Mucosa of descending colon (tissue), 3 donors: ENCODE measurements at places on chromosomes 4 and X. TPM values are rescaled to one million over a fixed set of nuclear protein-coding genes. Genes with fewer than 3 reads are reported as not detected.

GRCh38 chr4:180784940-180785339 lies 1458.3 kb upstream of the TENM3 start:
- no peak for DNase-seq

- DNase-seq: no peak
Observed at GRCh38 chrX:70322784-70323183, 32.9 kb downstream of the KIF4A start.

DNA sequence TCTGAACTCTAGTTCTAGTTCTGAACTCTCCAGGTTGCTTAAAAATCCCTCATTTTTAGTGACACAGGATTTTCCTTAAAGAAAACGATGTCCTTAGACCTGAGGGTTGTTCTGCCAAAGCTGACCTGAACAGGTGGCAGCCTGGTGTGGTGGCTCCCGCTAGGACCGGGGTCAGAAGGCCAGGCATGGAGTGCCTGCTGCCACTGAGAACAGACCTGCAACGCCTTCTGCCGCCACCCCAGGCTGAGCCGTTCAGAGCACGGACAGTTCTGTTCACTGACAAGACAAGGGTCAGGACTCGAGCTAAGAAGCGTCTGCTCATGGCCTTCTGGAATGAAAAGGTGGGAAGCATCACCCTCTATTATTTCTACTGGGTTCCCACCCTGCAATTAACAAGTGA lies 15.8 kb downstream of the DCTD start:
- DNase-seq: no peak

DNA sequence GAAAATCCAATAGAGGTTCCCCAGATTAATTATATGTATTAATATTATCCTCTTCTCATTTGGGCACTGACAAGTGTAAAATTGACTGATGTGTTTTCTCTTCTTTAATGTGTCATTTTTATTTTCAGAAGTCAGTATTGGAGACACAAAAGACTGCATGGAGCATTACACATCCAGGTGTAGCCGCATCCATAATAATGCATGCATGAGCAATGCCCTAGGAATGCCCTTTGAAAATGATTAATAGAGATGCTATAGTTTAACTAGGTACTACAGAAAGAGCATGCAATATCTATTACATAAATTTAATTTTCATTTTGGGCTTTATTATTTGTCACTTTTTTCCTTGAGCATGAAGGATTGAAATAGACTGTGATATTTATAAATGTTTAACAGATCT lies 509.9 kb downstream of the SPOCK3 start:
- no peak for DNase-seq

DNA sequence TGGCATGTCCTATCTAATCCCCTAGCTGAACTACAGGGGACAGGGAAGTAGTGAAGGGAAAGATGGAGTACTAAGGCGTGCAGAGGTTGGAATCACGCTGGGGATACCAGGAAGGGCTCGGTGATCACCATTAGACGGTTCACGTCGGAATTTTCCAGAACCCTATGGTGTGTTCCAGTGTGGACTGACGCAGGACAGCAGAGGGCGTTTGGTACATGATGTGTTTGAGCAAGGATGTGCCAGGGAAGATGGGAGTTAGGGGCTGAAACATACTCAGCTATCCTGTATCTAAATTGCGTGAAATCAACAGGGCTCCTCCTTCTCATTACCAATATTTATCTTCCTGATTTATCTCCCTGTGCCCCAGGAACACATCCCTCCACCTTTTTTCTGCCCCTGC lies 33.7 kb downstream of the PRPS2 start:
- no peak for DNase-seq

DNA sequence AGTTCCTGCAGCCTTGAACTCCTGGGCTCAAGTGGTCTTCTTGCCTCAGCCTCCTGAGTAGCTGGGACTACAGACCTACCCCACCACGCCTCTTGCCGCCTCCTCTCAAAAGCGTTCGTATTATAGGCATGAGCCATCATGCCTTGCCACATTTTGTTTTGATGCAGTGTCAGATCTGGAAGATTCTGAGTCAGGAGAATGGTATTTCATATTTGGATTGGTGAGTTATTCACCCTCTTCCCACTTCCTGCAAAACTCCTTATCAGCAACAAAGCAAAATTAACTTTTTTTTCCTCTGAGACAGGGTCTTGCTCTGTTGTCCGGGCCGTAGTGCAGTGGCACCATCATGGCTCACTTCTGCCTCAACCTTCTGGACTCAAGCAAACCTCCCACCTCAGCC lies 29.6 kb downstream of the REST start:
- DNase-seq: no peak

DNA sequence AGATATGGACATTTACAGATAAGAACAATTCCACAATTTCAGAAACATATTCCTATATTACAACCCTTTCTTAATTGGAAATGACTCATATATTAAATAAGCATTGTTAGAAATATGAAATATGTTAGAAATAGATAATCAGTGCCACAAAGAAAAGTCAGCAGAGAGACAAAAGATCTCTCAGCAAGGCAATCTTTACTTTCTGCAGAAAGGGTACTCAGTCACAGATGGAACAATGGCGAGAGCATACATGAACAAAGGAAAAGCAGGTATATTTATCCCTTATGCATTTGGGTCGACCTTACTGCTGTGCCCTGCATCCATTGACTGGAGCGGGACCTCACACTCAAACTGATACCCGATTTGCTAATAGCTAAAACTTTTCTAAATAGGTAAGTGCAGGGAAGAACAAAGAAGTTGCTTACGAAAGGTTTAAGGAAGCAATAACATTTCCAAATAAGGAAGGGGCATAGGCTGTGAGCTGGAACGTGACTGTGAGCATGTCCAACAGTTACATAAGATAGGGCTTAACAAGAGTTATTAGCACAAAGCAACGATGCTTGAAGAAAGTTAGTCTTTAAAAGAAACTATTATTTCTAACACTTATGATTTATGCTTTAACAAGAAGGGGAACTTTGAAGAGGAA lies 40.8 kb downstream of the MGARP start:
- DNase-seq: no peak

- no peak for DNase-seq
Observed at GRCh38 chrX:123873956-123874355, 14.1 kb downstream of the XIAP start.

DNA sequence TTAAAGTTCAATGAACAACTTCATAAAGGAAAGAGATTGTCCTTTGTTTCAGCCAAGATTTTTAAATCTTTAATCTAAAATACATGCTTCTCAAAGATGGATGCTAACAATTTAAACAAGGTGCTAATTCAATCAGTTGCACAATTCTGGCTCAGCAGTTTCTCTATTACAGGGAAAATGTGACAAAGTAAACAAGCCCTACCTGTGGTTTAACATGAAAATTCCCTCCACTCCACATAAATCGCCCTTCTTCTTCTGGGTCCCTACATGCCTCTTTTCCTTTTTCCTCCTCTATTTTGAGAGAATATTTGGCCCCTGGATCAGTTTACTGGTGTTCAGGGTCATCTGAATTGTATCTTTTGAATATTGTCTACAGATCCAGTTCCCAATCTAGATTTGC lies 80.6 kb downstream of the FRYL start:
- DNase-seq: no peak

GRCh38 chrX:14420841-14421240 lies 108.5 kb upstream of the GLRA2 start:
- no peak for DNase-seq

DNA sequence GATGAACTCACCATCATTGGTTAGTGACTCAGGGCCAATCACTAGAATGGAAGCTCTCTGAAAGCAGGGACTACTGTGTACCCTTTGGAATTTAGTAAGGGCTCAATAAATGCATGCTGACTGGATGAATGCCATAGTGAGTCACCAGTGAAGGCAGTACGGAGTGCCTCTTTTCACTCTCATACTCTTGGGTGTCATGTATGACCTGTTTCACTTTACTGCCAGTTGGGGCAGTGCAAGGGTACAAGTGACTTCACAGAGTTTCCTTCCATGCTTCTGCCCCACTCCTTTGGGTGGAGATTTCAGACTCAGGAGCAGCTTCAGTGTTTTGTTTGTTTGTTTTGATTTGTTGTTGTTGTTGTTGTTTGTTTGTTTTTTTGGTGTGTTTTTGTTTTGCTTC lies 57.7 kb downstream of the SOX3 start:
- DNase-seq: no peak

GRCh38 chr4:85740431-85740861 lies 265.5 kb downstream of the ARHGAP24 start:
- no peak for DNase-seq

DNA sequence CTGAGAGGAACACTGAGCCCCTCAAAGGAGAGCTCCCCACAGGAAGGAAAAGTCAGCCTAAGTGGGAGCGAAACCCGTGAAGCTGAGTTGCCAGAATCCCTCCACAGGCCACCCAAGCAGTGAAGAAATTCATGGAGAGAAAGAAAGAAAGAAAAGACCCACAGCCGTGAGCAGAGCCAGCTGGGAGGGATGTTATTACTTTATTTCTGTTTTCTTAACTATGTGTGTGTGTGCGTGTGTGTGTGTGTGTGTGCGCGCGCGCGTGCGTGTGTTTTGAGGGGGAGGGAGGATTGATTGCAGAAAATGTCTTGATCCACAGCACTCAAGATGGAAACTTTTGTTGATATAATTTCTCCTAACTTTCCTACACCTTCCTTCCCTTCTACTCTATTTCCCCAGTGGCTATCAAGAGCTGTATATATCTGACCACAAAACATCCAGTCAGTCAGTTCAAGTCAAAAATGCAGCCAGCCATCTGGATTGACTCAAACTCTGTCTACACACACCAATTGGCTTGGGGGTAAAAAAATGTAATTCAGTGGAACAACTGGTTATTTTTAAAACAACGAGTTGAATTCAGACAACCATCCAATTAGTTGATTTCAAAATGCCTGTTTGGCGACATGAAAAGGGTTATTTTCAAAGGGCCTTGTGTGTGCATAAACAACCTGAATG lies 13.8 kb upstream of the GPC3 start:
- no peak for DNase-seq

DNA sequence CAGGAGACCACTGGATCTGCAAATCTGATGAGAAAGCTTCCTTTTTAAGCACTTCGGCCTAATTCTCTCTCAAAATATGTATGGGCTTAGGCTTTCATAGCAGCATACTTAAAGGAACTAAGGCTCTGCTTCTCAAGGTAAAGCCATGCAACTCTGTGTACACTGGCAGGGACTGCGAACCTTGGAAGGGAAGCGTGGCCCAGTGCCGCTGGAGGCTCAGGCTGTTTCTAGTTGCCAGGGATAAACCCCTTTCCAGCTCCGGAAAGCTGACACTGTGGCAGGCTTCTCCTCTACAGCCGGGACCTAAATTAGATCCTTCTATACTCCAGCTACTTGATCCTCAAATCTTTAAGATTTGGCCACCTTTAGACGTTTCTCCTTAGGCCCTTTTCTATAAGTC lies 1091.3 kb upstream of the TENM3 start:
- DNase-seq: no peak

- DNase-seq: no peak
Observed at GRCh38 chrX:15721911-15722310, 16.2 kb upstream of the CA5B start.

GRCh38 chr4:172750910-172751309 lies 417.7 kb upstream of the GALNT7 start:
- DNase-seq: no peak

DNA sequence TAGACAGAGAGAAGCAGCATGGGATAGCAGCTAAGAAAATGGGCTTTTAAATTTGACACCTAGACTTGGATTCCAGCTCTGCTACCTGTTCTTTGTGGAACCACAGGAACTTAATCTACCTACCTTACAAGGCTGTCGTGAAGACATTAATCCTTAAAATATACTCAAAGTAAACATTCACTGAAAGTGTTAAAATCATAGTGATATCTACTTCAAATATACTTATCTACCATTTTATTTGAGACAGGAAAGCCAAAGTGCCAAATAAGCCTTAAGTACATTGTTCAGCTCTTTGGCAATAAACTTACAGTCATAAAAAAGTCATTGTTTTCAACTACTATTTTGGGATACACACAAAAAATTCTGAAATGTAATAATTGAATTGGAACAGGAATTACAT lies 295.0 kb upstream of the PITX2 start:
- DNase-seq: no peak

- DNase-seq: no peak
Observed at GRCh38 chrX:46036508-46036907, 508.7 kb downstream of the ZNF674 start.

GRCh38 chr4:42789041-42789567 lies 103.4 kb upstream of the GRXCR1 start:
- no peak for DNase-seq

DNA sequence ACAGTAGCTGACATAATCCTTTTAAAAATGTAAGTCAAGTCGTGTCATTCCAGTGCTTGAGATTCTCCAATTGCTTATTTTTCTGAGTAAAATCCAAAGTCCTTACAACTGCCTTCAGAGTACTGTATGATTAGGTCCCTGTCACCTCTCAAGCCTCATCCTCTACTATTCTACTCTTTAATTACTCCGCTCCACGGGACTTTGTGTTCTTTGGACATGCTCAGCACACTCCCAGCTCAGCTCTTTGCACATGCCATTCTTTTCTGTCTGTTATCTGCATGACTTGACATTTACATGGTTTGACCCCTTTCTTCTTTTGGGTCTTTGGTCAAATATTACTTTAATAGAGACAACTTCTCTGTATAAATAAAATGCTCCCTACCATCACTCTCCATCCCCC lies 15.1 kb downstream of the FAM47E start:
- DNase-seq: no peak

DNA sequence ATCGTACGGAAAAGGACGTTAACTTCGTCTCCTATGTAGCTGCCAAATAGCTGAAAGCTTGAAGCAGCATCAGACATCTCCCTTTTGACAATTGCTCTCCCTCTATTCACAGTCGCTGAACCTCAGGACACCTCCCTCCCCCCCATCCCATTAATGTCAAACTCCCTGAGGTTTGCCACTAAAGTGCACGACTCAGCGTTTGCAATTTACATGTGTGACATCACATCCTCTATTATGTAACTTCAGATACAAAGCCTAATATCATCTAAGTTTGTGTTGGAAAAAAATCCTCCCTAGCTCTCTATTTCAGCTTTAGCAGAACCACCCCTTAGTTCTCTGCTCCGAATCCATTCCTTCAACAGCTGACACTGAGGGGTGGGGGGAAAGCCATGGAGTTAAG lies 5.5 kb upstream of the NR3C2 start:
- DNase-seq: no peak

GRCh38 chrX:68387776-68388175 lies 45.5 kb downstream of the OPHN1 start:
- no peak for DNase-seq

PDE5A gene
- 131 TPM for total RNA-seq

BST1 gene
- 4.7 TPM for total RNA-seq

PLXNB3 gene
- 3.0 TPM for total RNA-seq

KLHL4 gene
- 0.35 TPM for total RNA-seq

EPHA5 gene
- 0.14 TPM for total RNA-seq

SHROOM2 gene
- 5.1 TPM for total RNA-seq

ODAPH gene
- total RNA-seq: not detected

TCEAL4 gene
- 68.0 TPM for total RNA-seq

PHOX2B gene
- total RNA-seq: 0.29 TPM

SPIN2A gene
- 1.2 TPM for total RNA-seq

BEX3 gene
- total RNA-seq: 35.6 TPM

GUCY1A1 gene
- 7.4 TPM for total RNA-seq

RHOXF2 gene
- not detected for total RNA-seq

CFP gene
- total RNA-seq: 0.96 TPM

NEUROG2 gene
- not detected for total RNA-seq
